Left lung (tissue), 14 donors: ENCODE measurements at places on chromosomes 4 and X. TPM values are rescaled to one million over a fixed set of nuclear protein-coding genes. Genes with fewer than 3 reads are reported as not detected.

The RRH gene
- total RNA-seq, result 0.23 TPM

- H3K4me1 ChIP-seq, result no peaks in the 10 kb centered on the region
- H3K27ac ChIP-seq, result no peak overlapping the region
- H3K36me3 ChIP-seq, result no peaks in the 10 kb centered on the region
- no peak for DNase-seq
- H3K4me3 ChIP-seq, result no peak overlapping the region
Observed at GRCh38 chr4:61820136-61820535, 620.0 kb downstream of the ADGRL3 start.

The NUP62CL gene
- 1.1 TPM for total RNA-seq

The USP27X gene
- 3.5 TPM for total RNA-seq

GRCh38 chr4:79223993-79224776 is 101.7 kb downstream of the NAA11 start:
- no peak for DNase-seq
- no peaks in the 10 kb centered on the region for H3K27me3 ChIP-seq
- H3K4me1 ChIP-seq, result peaks cover 3% of the 10 kb centered on the region
- no peaks in the 10 kb centered on the region for H3K36me3 ChIP-seq

GRCh38 chr4:152033621-152034020 is 272.8 kb upstream of the GATB start:
- H3K27ac ChIP-seq, result no peak overlapping the region
- DNase-seq, result no peak
- H3K4me1 ChIP-seq, result no peaks in the 10 kb centered on the region
- H3K4me3 ChIP-seq, result no peak overlapping the region
- no peaks in the 10 kb centered on the region for H3K36me3 ChIP-seq
- H3K27me3 ChIP-seq, result no peaks in the 10 kb centered on the region

- no peaks in the 10 kb centered on the region for H3K4me1 ChIP-seq
- no peak overlapping the region for H3K27ac ChIP-seq
- no peaks in the 10 kb centered on the region for H3K27me3 ChIP-seq
- H3K36me3 ChIP-seq, result no peaks in the 10 kb centered on the region
- no peak overlapping the region for H3K4me3 ChIP-seq
- DNase-seq, result no peak
Observed at GRCh38 chrX:73847991-73848390, 285.0 kb downstream of the CHIC1 start.

GRCh38 chr4:73451404-73451803 is 15.4 kb downstream of the AFP start:
- no peak for DNase-seq
- H3K27me3 ChIP-seq, result no peaks in the 10 kb centered on the region

The SLC10A6 gene
- total RNA-seq, result 0.76 TPM

The PNMA6F gene
- not detected for total RNA-seq

- no peaks in the 10 kb centered on the region for H3K27me3 ChIP-seq
- DNase-seq, result no peak
- H3K27ac ChIP-seq, result no peak overlapping the region
- no peaks in the 10 kb centered on the region for H3K36me3 ChIP-seq
- H3K4me3 ChIP-seq, result no peak overlapping the region
Observed at GRCh38 chr4:161992317-161992716, 171.5 kb downstream of the FSTL5 start.

GRCh38 chr4:184389978-184390900 is 84.1 kb downstream of the IRF2 start:
- no peaks in the 10 kb centered on the region for H3K27me3 ChIP-seq
- H3K4me3 ChIP-seq, result no peak overlapping the region
- H3K4me1 ChIP-seq, result peaks cover 62% of the 10 kb centered on the region
- DNase-seq, result no peak
- no peaks in the 10 kb centered on the region for H3K36me3 ChIP-seq

The LAMP2 gene
- total RNA-seq, result 160 TPM

- no peak overlapping the region for H3K4me3 ChIP-seq
- no peaks in the 10 kb centered on the region for H3K4me1 ChIP-seq
- H3K27ac ChIP-seq, result no peak overlapping the region
- no peak for DNase-seq
- no peaks in the 10 kb centered on the region for H3K27me3 ChIP-seq
- no peaks in the 10 kb centered on the region for H3K36me3 ChIP-seq
Observed at GRCh38 chr4:161252520-161253141, 911.2 kb downstream of the FSTL5 start.

DNA sequence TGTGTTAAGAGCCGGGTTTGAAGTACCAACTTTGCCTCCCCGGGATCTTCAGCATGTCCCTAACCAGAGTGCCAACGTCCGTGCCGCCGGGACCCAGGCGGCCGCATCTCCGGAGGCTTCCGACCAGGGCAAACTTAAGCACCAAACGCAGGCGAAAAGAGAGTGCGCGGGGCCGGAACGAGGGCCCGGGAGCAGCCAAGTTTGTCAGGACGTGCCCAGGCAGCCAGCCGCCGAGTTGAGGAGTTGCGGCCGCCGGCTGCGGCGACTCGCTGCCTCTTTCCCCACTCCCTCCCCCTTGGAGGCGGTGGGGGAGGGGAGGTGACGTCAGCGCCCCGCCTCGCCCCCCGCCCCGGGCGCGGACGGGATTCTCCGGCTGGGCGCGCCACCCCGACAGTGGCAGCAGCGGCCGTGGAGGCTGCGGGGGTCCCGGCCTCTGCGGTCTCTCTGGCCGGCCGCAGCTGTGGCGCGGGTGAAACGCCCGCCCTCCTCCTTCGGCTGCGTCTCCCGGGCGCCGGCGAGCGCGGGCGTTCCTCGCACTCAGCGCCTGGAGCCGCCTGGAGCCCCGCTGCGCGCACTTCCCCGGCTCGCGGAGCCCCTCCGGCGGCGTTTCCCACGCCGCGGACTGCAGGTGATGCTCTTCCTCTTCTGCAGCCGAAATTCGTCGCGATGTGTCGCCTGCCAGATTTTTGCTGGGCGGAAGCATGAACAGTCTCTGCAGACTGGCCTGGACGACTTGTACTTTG is 2.9 kb upstream of the FAT1 start:
- H3K27ac ChIP-seq, result peak overlapping the region; percentile 79
- peak overlapping the region; percentile 63 for H3K4me3 ChIP-seq
- no peaks in the 10 kb centered on the region for H3K36me3 ChIP-seq
- DNase-seq, result peak; percentile 84
- H3K4me1 ChIP-seq, result no peaks in the 10 kb centered on the region
- peaks cover 72% of the 10 kb centered on the region for H3K27me3 ChIP-seq

GRCh38 chr4:8215001-8215427 is 15.9 kb downstream of the SH3TC1 start:
- no peaks in the 10 kb centered on the region for H3K27me3 ChIP-seq
- no peak overlapping the region for H3K4me3 ChIP-seq
- peaks cover 33% of the 10 kb centered on the region for H3K4me1 ChIP-seq
- H3K27ac ChIP-seq, result no peak overlapping the region

The WDR13 gene
- total RNA-seq, result 108 TPM

DNA sequence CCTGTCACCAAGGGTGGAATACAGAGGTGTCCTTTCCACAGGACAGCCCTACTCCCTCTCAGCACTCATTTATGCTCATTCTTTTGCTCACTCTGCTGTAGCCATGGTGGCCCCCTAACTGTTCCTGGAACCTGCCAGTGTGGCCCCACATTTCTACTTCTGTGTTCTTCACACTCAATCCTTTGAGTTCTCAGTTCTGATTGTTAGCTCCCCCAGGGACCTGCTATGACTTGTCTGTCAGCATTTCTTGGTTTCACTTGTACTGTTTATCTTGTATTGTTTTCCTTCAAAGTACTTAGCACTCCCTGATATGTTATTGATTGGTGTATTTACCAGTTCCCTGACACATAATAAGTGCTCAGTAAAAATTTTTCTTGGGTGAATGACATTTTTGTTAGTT is 14.9 kb downstream of the VBP1 start:
- DNase-seq, result no peak
- H3K27ac ChIP-seq, result no peak overlapping the region
- H3K27me3 ChIP-seq, result no peaks in the 10 kb centered on the region
- no peaks in the 10 kb centered on the region for H3K4me1 ChIP-seq

GRCh38 chr4:22103768-22104167 is 155.2 kb upstream of the KCNIP4 start:
- no peak overlapping the region for H3K4me3 ChIP-seq
- no peaks in the 10 kb centered on the region for H3K36me3 ChIP-seq
- H3K27ac ChIP-seq, result no peak overlapping the region
- no peaks in the 10 kb centered on the region for H3K27me3 ChIP-seq

The SFRP2 gene
- 64.4 TPM for total RNA-seq

The SASH3 gene
- total RNA-seq, result 62.9 TPM

The IRS4 gene
- total RNA-seq, result not detected

- no peaks in the 10 kb centered on the region for H3K4me1 ChIP-seq
- no peak overlapping the region for H3K27ac ChIP-seq
- H3K27me3 ChIP-seq, result no peaks in the 10 kb centered on the region
- H3K4me3 ChIP-seq, result no peak overlapping the region
Observed at GRCh38 chr4:99099311-99099710, 10.7 kb upstream of the ADH5 start.

- no peaks in the 10 kb centered on the region for H3K4me1 ChIP-seq
- no peak overlapping the region for H3K4me3 ChIP-seq
- DNase-seq, result no peak
- H3K36me3 ChIP-seq, result no peaks in the 10 kb centered on the region
Observed at GRCh38 chr4:2186133-2186864, 55.6 kb downstream of the HAUS3 start.

DNA sequence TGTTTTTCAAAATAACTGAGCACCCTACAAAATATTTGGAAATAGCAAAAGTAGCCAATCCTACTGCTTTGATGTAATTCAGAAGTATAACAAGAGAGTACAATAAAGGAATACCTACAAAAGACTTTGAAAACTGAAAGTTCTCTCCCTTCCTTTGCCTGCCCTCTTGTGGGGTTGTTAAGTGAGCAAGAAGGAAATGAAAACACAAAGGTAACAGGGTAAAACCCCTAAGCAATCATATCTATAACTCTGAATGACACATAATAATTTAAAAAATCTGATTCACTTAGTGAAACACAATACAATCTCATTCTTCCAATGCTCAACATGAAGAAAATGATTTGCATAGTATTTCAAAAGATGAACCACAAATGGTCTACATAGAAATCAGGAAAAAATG is 98.2 kb downstream of the FRYL start:
- DNase-seq, result no peak
- no peak overlapping the region for H3K27ac ChIP-seq
- H3K36me3 ChIP-seq, result no peaks in the 10 kb centered on the region

The CYSLTR1 gene
- total RNA-seq, result 5.8 TPM

The QRFPR gene
- not detected for total RNA-seq
